ENCODE measurements at places on chromosomes 16 and 17.

DNA sequence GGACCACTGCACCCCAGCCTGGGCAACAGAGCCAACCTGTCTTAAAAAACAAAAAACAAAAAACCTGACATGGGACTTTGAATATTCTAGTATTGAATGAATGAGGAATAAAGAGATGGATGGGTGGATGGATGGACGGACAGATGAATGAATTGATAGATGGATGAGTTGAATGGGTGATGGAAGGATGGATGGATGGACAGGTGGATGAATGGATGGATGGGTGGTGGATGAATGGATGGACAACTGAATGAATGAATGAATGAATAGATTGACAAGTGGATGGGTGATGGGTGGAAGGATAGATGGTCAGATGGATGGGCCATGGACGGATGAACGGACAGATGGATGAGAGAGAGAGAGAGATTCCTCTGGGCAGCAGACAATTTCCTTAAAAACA, 22.8 kb upstream of the CEP20 start:
- no peak for DNase-seq

- DNase-seq = no peak
These were observed 13.9 kb downstream of the NXPH3 start for GRCh38 chr17:49589577-49589927.

DNA sequence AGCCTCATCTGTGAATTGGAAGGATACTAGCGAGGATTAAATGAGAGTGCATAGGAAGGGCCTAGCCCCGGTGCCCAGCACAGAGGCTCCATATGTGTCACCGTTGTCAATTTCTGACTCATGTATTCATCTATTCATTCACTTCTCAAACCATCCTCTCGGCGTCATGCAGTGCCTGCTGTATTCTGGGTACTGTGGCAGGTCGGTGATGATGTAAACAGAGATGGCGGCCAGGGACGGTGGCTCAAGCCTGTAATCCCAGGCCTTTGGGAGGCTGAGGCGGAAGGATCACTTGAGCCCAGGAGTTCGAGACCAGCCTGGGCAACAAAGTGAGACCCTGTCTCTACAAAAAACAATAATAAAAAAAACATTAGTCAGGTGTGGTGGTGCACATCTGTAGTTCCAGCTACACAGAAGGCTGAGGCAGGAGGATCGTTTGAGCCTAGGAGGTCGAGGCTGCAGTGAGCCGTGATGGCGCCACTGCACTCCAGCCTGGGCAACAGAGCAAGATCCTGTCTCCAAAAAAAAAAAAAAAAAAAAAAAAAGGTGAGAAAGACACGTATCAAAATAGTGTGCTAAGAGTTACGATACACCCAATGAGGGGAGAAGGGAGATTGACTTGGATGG, 4.3 kb upstream of the PPP1R1B start:
- no peak for DNase-seq

GRCh38 chr17:45288825-45289224, 26.9 kb upstream of the SPATA32 start:
- peak; percentile 92 for DNase-seq

DNA sequence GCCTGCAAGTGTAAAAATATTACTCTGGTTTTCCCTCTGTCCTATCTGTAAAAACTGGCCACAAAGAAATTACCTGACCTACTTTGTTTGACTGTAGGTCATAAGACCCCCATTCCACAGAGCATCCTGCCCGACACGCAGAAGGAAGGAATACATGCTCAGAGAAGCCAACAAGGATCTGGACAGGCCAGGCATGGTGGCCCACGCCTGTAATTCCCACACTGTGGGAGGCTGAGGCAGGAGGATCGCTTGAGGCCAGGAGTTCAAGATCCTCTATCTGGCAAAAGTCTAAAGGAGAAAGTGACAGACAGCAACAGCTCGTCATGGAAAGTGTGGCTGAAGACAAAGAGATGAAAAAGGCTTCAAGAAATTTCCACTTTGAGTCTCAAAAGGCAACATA, 78.2 kb upstream of the RNU2-1 start:
- DNase-seq = no peak

All from sigmoid colon (tissue), 7 donors.